Cardiac septum (tissue), 1 donor: ENCODE measurements at places on chromosomes 7 and 10.

- no peak for DNase-seq
These were observed 37.7 kb downstream of the ZMIZ1 start for GRCh38 chr10:79106256-79107050.

GRCh38 chr10:75971402-75972211, 540.2 kb downstream of the LRMDA start:
- no peak for DNase-seq

DNA sequence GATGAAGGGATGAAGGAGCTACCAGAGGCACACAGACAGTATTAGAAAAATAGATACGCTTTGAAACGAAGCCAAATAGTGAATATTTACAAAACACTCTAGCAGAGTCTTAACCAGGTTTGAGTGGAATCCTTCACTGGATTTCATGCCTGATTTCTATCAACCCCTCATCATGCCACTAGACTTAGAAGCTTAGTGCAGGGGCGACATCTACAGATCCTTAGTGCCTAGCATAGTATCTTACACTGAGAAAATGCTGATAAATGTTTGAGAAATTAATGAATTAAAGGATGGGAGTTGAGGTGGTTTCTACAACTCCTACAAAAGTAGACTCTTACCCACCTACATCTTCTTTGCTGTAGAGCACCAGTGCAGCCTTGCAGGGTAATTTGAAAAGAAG, 54.7 kb upstream of the CCNJ start:
- DNase-seq = no peak

DNA sequence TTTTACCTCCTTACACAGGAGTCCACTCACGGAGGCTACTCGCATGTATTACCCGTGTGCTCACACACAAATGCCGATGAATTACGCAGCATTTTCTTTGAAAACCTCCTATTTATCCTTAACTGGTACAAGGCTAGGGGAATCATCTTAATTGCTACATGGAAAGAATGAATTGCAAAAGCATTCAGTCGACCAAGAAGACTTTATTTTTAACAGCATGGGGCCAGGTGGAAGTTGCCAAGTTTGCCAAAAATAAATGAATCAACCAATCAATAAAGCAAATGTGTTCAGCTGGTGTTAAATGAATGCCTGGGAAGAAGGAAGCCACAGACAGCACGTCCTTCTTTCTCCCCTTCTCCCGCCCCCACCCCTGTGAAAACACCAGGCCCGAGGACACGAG, 55.8 kb downstream of the CTBP2 start:
- DNase-seq = no peak

DNA sequence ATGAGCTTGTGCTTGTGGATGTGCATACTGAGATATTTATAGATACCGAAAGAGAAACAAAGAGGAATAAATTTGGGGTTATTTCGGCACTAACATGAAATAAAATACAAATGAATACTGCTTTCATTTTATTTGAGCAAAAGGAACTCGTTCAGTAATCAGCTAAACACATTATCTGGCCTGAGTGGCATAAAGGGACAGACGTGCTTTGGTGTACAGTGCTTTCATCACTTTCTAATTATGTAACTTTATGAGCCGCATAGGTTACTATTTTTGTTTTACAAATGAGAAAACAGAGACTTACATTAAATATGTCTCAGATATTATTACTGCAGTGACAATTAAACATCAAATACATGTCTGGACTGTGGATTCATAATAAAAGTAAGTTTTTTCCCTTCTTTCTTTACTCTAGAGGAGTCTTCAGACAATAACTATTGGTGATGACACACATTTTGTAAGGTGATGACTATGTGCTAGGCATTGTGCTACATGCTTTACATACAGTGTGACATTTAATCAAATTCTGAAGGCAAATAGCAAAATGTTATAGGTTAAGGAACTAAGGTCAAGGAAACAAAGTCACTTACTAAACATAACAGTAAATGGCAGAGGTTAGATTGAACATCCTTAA, 503.3 kb downstream of the SORCS1 start:
- no peak for DNase-seq

- no peak for DNase-seq
These were observed 161.4 kb downstream of the TFEC start for GRCh38 chr7:115869190-115869589.

DNA sequence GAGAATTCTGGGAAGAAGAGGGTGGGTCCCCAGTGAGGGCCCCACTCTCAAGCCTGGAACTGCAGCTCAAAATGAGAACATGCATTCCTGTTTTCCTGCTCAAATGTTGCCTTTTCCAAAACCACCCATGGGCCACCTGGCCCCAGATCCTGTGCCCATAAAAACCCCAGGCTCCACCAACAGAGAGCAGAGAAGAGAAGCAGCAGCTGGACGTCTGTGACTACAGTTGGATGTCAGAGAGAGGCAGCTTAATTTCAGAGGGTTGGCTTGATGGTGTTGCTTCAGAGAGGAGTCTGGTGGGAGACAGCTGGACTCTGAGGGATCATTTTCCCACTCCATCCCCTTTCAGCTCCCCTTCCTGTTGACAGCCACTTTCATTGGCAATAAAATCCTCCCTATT, 256.4 kb downstream of the FZD1 start:
- DNase-seq = no peak

- DNase-seq = no peak
These were observed 181.3 kb downstream of the SDK1 start for GRCh38 chr7:3482147-3482921.

- no peak for DNase-seq
These were observed 286.4 kb upstream of the LRRN3 start for GRCh38 chr7:110804501-110804900.

GRCh38 chr10:115974351-115974750, 298.7 kb downstream of the GFRA1 start:
- DNase-seq = no peak

DNA sequence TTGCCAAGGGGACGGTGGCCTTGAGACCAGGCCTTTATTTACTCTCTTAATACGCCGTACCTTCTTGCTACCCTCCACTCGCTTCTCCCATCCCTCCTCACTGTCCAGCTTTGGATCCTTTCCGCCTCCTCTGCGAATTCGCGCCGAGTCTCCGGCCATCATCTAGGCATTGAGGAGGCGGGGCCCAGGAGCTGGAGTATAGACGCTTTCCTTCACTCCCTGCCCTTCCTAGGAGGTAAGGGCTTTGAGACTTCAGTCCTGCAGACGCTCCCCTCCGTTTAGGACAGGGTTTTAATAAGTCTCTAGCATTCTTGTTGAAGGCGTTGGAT, 538 bp downstream of the TFAM start:
- DNase-seq = no peak

DNA sequence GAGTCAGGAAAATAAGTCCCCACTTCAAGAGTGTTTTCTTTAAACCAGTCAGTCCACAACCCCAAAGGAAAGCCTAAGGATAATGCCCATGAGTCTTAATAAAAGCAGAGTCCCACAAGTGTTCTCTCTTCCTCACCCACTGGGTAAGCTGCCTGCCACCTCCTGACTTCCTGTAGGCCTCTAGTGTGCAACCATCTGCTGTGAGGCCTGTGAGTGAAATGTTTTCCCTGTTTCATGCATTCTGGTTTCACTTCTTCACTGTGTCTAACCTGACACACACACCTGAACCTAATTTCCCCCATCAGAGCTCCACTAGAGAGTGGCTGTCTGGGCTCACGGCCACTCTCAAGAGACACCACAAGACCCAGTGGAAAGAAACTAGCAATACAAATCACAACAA, 38.9 kb upstream of the GDF10 start:
- DNase-seq = no peak

GRCh38 chr7:30814700-30815387, 43.6 kb downstream of the MINDY4 start:
- no peak for DNase-seq

DNA sequence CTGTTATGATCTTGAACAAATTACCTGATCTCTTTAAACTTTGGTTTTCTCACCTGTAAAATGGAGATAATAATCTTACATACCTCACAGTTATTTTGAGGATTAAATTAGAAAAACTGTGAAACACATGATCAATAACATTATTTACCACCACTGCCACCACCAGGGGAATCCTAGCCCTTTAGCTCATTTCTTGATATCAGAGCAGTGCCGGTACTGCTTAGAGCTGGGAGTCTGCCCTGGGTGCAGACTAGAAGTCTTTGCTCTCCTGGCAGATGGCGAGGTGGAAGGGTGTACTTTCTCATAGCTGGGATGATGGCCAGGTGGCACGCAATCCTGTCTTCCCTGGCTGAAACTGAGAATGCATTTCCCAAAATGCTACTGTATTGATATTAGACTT, 12.7 kb upstream of the EFCAB10 start:
- DNase-seq = no peak

DNA sequence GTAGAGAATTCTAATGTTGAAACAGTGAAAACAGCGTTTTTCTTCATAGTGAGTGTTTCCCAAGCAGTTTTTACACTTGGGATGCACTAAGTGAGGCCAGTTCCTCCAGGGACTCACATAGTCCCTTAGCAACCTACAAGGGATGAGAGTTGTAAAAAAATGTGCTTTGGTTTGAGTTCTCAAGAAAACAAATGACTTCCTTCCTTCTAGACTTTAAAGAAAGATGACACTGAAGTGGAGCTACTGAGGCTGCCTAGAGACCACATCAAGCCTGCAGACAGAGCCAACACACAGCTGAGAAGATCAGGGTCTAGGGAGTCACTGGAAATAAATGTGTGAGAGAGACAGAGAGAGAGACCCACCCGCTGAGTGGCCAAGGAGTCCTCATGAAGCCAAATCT, 264.4 kb downstream of the TNS3 start:
- no peak for DNase-seq

GRCh38 chr10:82942286-82943099, 1067.5 kb downstream of the NRG3 start:
- DNase-seq = no peak

DNA sequence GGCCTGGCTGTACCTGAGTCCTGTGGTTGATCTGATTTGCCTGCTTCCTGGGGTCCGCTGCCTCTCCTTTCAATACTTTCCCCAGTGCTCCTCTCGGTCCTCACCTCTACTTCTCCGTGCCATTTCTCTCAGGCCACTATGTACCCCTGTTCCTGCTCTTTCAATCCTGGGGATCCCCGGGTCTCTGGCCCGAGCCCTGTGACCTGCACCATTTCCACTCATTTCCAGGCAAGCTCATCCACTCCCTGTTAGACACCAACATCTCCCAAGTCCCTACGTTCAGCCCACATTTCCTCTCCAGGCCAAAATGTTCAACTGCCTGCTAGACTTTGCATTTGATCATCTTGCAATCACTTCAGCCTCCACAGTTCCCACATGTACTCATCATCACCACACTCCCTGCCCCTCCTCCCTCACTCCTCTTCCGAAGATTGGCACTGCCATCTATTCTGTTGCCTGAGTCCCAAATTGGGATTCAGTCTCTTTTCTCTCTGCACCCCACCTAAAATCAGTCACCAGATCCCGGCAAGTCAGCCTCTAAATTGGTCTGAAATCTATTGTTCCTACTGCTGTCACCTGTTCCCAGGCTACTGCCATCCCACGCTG, 34.4 kb upstream of the ZMIZ1 start:
- peak; percentile 43 for DNase-seq

- DNase-seq = no peak
These were observed 2.4 kb upstream of the KLF14 start for GRCh38 chr7:130736298-130736900.

DNA sequence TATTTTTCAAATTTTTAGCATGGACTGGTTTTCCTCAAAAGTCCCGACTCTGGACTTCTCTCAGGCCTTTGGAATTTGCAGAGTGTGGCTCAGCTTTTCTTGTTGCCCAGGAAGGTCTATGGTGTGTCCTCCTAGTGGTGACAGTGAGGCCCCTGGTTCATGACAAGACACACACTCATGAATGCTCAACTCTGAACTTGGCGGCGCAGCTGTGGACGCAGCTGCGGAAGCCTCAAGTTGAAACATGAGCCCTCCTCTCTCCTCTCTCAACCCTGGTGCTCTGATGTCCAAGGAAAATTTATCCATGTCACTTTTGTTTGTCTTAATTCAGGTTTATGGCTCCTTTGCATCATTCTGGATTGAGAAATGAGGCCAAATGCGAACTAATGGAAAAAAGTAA, 183.9 kb downstream of the HECW1 start:
- no peak for DNase-seq

- no peak for DNase-seq
These were observed 109.3 kb downstream of the TNS3 start for GRCh38 chr7:47472444-47473157.

GRCh38 chr7:95253986-95254385, 70.3 kb downstream of the PON1 start:
- no peak for DNase-seq

GRCh38 chr10:52776471-52776903, 3.9 kb upstream of the MBL2 start:
- no peak for DNase-seq

DNA sequence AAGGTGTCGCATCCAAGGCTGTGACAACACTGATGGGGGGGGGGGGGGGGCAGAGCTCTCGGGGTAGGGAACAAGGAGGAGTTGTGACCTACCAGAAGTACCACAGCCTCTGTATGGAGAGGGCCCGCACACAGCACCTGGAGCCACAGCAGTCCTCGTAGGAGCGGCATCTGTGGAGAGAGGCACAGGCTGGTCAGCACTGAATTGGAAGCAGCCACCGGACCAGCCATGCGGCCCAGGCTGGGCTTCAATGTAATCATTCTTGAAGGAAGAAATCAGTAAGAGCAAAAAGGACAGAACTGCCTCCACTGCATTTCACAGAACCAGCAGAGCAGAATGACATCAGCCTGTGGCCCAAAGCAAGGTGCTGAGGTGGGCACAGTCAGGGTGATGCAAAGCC, 74.8 kb downstream of the VOPP1 start:
- no peak for DNase-seq

- no peak for DNase-seq
These were observed 672.2 kb downstream of the GATA3 start for GRCh38 chr10:8726779-8727084.

DNA sequence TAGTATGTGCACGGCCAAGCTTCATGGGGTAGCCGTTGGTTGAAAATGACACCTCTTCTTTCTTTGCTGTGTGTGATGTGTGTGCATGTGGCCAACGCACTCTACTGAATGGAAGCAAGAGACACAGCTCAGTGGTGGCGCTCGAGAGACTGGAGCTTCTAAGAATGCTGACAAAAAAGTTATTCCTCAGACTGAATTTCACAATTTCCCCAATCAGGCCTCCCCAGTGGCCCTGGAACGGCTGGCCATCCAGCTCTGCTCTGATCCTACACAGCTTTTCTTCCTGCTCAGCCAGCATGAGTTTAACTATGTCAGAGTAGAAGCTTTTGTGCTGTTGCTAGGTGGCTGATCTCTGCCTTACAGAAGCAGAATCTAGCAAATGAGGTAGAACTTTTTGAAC, 186.7 kb upstream of the PLXDC2 start:
- peak; percentile 83 for DNase-seq
